NCI-H524 treated with DMSO at 0.1 percent for 48 hours (cell line): ENCODE measurements at places on chromosomes 12 and 14.

- DNase-seq = no peak
Measured at GRCh38 chr14:103334644-103335622, 896 bp downstream of the EIF5 start.

DNA sequence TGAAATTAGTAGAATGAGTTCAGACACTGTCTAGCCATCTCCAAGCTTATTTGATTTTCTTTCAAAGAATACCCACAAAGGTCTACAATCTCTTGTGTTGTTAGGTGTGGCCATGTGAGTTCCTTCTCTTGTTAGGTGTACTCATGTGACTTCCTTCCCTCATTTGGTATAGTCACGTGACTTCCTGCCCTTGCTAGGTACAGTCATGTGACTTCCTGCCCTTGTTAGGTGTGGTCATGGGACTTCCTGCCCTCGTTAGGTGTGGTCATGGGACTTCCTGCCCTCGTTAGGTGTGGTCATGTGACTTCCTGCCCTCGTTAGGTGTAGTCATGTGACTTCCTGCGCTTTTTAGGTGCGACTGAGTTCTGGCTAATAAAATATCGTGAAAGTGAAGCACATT is 179.6 kb downstream of the TMX1 start:
- DNase-seq = no peak

DNA sequence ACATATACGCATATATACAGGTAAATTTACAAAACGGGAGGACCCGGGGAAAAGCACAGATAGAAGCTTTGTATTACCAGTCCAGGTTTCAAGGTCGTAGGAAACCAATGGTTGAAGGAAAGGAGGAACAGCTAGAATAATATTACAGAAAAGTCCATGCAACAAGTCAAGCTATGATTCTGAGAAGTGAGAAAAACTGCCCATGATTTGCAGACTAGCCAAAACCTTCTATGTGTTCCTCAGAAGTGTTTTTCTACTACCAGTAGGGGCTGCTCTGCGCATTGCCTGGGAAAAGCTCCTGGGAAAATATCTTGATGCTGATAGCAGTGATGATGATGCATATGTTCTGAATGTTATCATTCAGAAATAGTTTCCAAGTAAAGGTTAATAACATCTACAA is 2.2 kb downstream of the PDZRN4 start:
- DNase-seq = peak; percentile 32

DNA sequence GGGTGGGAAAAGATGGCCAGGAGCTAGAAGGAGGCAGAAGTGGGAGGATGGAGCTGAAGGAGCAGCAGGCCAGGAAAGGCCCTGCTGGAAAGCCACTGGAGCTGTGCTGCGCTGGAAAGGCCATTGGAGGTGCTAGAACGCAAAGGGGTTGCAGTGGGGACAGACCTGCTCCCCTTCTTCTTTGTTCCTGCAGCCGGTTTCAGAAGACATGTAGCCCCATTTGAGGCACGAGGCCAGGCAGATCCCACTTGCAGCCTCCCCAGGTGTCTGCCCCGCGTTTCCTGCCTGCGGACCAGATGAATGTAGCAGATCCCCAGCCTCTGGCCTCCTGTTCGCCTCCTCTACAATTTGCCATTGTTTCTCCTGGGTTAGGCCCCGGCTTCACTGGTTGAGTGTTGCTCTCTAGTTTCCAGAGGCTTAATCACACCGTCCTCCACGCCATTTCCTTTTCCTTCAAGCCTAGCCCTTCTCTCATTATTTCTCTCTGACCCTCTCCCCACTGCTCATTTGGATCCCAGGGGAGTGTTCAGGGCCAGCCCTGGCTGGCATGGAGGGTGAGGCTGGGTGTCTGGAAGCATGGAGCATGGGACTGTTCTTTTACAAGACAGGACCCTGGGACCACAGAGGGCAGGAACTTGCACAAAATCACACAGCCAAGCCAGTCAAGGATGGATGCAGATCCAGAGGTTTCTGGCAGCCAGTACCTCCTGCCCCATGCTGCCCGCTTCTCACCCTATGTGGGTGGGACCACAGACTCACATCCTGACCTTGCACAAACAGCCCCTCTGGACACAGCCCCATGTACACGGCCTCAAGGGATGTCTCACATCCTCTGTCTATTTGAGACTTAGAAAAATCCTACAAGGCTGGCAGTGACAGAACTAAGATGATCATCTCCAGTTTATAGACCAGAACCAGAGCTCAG is 2.3 kb upstream of the GPR162 start:
- DNase-seq = no peak

DNA sequence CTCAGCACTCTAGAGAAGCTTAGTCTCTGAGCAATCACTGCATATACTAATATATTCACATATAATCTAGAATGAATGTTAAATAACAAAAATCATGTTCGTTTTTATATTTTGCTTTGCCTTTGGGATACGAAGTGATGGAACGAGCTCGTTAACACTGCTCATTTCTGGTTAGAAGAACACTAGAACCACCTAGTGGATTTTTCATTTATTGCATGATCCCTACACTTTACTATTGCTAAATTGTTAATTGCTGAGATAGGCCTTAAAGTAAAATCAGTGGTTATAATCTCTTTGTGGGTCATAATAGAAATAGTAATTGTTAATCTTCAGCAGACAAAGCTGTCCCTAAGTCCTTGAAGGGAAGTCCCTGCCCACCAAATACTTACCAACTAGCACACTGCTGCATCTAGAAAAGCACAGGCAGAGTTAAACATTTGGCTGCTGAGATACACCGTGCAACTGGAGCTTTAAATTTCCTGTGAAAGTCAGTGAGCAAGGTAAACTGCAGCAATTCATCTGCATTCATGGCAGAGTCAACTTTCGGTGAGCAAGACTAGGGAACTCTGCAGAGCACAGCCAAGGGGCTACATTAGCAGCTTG is 353.7 kb downstream of the APAF1 start:
- no peak for DNase-seq

- DNase-seq = no peak
Measured at GRCh38 chr12:89663577-89664357, 44.9 kb downstream of the ATP2B1 start.

GRCh38 chr14:104353921-104354701 is 215.7 kb downstream of the KIF26A start:
- no peak for DNase-seq

DNA sequence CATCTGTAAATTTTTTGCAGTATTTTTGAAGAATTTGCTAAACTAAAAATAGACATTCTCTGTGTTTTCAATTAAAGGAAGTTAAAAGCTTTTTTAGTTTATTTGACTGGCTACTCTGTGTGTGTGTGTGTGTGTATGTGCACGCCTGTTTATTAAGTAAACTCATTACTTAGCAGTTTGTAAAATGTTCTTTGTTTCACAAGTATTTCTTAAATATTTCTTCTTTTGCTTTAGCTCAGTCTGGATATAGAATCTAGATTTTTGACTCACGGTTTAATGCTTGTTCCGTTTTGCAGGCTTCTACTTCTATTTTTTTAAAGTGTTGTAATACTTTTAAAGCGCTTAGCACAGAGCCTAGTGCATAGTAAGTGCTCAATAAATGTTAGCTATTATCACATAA is 46.5 kb upstream of the KCNMB4 start:
- DNase-seq = no peak

GRCh38 chr12:108778053-108778452 is 46.7 kb upstream of the CORO1C start:
- DNase-seq = no peak

GRCh38 chr14:35320472-35320871 is 28.3 kb downstream of the PSMA6 start:
- DNase-seq = no peak

- no peak for DNase-seq
Measured at GRCh38 chr12:112986291-112986800, 8.0 kb downstream of the OAS2 start.

DNA sequence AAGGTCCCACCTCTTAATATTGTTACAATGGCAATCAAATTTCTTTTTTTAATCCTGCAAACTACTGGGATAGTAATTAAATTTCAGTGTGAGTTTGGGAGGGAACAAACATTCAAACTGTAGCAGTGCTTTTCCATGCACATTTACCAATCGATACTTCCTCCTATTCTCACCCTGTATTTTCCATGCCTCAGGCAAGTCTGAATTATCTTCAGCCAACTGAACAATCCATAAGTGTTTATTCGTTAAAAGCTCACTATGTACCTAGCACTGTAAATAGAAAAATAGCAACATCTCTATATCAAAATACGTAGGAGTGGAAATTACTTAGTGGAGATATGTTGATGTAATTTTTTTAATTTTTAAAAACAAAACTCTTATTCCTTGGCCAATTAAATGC is 43.5 kb downstream of the CCDC177 start:
- no peak for DNase-seq

GRCh38 chr12:62629413-62629812 is 162.8 kb downstream of the MON2 start:
- DNase-seq = no peak

DNA sequence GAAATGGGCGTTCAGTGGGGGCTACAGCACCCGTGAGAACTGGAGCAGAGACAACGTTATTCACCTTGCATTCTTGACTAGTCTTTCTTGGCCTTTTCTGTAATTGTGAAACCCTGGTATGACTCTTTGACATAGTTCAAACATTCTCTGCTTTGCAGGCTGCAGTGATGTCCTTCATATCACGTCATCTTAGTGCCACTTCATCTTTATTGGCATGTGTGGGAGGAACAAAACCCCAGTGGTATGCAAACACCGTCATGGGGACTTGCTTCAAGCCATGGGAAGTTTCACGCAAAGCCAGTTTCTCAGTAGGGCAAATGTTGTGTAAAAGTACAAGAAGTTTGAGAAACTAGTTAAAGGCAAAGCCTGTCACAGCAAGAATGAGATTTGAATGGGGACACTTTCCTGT is 20.2 kb upstream of the DUSP16 start:
- DNase-seq = no peak

GRCh38 chr12:110600254-110600653 is 13.7 kb upstream of the TCTN1 start:
- no peak for DNase-seq

GRCh38 chr12:71848212-71848611 is 8.7 kb downstream of the TBC1D15 start:
- DNase-seq = no peak

DNA sequence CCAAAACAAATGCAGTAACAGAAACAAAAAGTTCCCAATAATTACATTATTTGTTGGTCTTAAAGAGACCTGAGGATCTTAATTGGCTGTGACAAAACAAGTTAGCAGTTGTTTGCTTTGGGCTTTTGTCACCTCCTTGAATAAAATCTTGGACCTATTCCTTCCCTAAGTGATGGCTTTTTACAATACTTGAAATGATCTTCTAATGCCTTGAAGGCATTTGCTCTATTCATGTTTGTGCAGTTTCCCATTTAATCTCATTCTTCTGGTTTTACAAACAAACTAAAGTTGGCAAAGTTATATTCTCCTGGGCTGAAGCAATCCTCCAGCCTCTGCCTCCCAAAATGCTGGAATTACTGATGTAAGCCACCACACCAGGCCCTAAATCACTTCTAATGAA is 98.8 kb downstream of the OSBPL8 start:
- no peak for DNase-seq

DNA sequence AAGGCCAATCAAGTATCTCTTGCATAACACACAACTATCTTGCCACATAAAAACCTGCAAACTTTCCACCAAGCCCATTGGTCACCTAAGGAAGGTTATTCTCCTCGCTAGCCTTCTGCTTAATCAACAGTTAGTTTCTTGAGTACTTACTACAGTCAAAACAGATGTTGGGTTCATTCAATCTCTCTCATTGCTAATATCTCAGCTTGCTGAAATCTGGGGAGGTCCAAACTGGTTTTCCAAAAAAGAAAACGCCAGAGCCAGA is 74.6 kb downstream of the TTC7B start:
- no peak for DNase-seq

GRCh38 chr14:100747021-100747586 is 20.4 kb downstream of the DLK1 start:
- no peak for DNase-seq

DNA sequence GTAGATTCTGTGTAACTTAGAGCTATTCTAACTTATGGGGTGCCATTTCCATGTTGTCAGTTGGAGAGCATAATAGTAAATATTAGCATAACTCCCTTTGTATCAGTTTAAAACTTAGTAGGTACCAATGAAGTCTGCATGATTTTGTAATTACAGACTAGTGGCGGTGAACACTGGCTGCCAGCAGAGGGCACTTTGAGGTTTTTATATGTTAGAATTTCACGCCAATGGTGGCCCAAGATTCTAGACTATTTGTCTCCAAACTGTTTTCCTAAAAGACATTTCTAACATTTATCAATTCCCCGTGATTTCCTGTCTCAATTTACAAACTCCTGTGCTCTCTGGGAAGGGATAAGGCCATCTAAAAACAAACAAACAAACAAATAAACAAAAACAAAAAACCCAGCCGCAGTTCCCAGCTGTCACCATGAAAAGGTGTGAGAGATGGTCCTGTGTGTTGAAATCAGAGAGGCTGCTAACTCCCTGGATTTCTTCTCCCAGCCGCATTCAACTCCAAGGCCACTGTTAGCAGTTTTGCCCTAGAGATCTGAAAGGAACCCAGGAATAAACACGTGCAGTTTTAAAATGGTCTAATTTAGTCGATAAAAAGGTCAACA is 57.6 kb downstream of the BRMS1L start:
- no peak for DNase-seq

DNA sequence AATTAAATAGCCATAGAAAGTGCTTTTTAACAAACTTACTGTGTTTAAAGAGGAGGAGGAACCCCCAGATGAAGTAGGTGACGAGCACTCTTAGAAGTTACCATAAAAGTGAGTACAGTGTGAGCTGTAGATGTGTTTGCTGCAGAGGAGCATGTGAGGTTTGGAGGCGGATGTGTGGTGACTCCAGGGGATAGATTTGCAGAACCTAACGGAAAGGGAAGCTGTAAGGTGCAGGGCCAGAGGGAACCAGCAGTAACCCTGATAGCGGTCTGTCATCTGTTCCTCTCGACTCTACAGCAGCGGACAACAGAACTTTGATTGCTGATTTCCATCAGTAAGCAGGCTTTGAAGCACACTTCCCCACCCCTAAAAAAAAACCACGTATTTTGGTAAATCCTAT is 5.2 kb downstream of the CALM1 start:
- DNase-seq = no peak

GRCh38 chr14:31263485-31264133 is 56.0 kb upstream of the HECTD1 start:
- no peak for DNase-seq

DNA sequence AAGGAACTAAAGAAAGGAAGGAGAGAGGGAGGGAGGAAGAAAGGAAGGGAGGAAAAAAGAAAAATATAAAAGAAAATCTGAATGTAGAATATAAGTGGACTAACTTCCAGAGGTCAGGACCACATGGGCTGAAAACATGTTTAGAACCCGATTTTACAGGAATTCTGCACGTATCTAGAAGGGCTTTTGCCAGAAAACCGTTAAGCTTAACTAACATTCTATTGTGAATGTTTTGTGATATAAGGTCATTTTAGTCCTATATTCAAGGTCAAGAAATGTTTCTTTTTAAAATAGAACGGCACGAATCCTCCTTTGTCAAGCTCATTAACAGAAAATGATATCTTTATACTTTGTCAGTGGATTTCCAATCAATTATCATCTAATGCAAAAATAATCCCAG is 13.1 kb downstream of the PTCSC3 start:
- no peak for DNase-seq

GRCh38 chr12:99223579-99223978 is 424.0 kb upstream of the GARIN6 start:
- DNase-seq = no peak

- no peak for DNase-seq
Measured at GRCh38 chr14:106211334-106211900, 685.0 kb downstream of the TMEM121 start.
